ENCODE measurements at places on chromosomes 2 and 18.

DNA sequence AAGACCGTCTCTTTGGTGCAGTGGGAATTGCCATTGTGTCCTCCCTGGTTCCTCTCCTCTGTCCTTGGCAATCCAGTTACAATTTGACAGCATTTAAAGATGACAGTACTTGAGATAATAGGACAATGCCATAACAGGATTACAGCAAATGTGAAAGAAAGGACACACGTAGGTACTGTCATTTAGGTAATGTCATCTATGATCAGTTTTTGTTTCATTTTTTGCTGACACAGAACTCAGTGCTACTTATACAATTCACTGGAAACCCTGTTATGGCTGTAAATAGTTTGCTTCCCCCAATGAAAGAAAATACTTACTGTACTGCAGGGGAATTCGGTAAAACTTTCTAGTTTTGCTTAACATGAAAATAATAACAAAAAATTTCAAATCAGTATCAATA, 65.2 kb downstream of the BCL11A start:
- DNase-seq: no peak

DNA sequence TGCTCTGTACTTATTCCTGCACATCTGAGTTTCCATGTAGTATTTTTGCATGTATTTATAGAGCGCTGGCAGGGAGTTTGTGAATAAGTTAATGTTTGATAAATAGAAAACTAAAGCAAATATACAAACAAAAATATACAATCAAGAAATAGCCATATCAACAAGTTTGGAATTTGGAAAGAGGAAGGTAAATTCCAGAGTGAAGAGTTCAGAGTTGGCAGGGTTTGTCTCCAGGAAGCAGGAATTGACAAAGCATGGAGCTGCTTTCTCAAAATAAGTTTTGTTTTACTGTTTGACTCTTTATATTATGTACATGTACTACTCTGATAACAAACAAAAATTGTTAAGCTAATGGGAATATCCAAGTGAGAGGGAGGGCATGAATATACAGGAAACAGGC, 80.3 kb downstream of the SPOPL start:
- no peak for DNase-seq

DNA sequence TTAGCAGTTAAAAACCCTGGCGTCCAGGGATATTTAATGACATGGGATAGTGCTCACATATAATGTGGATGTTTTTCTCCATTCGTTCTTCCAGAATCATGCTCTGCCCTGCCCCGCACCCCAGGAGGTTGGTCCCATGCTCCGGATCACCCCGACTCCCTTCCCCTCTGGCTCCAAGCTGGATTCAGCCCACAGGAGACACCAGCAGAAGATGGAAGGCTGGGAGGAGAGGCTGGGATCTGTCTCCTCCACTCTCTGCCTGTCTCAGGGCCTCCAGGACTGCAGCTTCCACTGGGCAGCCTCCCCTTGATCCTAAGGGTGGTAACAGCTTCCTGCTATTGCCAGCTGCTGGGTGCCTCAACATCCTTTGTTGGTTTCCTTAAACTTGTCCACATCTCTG, 24.5 kb downstream of the TMEM177 start:
- no peak for DNase-seq

DNA sequence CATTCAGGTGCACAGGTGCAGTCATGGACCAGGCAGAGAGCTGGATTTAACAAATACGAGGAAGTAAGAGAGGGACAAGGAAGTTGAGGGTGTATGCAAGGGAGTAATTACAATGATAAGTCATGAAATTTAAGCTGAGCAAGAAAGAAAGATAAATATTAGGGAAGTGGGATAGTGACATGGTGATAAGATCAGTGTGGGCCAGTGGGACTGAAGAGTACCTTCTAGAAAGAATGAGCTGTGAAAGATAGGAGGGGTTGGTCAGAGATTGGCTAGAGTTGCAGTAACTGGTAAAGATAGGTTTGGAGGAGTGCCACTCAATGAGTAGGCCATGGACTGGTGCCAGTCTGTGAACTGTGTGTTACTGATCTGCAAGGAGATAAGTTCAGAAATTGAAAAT, 200.8 kb upstream of the SIX3 start:
- no peak for DNase-seq

DNA sequence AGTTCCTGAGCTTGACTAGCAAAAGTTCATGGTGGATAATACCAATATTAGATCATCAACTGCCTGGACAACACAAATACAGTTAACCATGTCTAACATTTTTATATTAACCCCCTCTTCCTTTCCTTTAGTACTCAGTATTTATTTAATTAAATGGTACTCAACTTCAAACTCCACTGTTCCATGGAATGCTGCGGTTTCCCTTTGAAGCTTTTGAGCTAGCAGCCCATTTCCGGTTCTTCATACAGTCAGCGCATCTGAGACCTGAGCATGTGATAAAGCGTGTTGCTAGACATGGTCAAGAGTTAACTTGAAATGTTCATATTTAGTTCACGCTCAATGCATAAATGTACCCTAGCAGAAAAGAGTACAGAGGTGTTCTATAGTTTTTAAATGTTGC, 278.4 kb downstream of the ALPK2 start:
- DNase-seq: no peak

DNA sequence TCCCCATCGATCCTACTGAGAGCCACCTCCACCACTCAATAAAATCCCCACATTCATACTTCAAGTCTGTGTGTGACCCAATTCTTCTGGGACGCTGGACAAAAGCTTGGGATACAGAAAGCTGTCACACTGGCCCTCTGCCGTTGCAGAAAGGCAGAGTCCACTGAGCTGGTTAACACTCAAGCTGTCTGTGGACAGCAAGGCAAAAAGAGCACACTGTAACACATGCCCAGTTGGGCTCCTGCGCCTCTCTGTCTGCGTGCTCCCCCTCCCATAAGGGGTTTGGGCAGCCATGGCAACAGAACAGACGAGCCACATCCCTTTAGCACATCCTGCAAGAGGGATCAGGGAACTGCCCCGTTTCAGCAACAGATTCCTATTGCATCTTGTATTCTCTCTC, 106.9 kb upstream of the RGPD4 start:
- no peak for DNase-seq

DNA sequence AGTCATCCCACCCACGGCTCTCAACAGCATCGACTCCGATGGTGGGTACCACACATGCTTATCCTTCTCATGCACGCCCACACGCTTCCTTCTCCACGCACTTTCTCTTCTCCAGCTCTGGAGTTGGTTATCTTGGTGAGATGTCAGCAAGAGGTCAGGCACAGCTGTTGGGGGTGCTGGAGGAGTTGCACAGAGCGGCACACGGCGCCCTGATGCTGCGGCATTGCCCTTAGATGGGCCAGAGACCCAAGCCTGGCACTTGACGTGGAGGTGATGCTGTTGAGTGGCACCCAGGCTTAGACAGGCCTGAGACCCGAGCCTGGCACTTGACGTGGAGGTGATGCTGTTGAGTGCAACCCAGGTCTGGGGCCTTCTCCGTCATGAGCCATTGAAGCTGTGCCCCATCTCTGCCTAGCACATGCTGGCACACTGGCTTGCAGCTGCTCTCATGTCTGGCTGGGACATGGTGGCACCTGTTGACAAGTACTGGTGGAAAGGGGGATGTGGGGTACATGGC, 83.2 kb downstream of the DGKD start:
- no peak for DNase-seq

DNA sequence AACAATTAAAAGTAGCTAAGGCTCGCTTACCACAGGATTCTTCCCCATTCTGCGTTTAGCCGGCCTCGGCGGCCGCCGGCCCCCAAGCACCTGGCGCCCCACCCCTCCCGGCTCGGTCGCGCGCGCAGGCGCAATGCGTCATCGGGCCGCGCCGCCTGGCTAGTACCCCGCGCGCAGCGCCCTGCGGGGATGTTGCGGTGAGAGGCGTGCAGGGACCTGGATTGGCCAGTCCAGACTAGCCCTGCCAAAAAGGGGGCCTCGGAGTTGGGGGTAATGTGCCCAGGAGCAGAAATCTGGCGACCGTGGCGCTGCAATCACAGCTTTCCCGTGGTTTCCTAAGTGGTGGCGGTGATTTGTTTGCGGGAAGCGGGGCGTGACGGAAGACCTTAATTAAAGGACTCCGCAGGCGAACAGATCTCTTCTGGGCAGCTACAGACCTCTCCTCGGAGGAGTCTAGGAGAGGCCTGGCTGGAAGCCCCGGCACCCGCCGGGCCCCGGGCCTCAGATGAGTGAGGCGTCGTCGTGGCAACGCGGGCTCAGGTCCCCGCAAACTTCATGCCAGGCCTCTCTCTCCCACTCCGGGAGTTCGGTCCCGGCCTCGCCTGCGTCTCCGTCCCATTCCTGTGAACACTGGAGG, 606 bp downstream of the TMEM237 start:
- peak; percentile 78 for DNase-seq

DNA sequence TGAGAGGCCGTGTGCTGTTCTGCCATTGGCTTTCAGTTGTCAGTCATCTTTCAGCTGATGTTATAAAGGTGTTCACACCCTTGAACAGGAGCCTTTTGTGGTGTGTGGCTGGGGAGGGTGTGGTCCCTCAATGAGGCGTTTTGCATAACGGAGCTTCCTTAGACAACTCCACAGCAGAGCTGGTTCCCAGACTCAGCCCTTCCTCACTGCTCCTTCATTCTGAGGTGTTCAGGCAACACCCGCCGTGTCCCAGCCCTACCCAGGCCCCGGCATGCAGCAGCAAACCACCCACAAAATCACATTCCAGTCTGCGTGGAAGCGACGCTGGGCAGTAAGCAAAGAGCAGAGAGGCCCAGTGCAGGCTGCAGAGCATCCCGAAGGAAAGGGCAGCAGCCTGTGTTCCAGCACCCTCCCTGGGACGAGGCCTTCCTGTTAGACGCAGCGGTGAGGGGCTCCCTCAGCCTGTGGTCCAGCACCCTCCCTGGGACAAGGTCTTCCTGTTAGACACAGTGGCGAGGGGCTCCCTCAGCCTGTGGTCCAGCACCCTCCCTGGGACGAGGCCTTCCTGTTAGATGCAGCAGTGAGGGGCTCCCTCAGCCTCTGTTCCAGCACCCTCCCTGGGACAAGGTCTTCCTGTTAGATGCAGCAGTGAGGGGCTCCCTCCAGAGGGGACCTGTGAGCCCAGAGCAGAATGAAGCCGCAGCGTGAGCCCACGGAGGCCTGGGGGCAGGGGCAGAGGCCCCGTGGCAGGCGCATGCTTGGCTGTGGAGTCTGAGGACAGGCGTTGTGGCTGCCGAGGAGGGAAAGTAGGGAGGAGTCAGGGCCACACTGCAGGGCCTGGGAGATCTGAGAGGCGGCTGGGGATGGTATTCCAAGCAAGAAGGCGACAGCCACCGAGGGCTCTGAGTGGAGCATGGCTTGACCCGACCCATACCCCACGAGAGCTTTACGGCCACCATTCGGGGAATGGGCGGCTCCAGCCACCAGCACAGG, 201.8 kb upstream of the HDAC4 start:
- DNase-seq: no peak

- no peak for DNase-seq
Measured at GRCh38 chr2:15145046-15145817, 415.9 kb downstream of the NBAS start.

GRCh38 chr2:222424276-222424728, at the start of gene SGPP2:
Gene SGPP2, plus strand, starts transcription at chr2:222424543. Its CDS starts 60 bp downstream, at chr2:222424603.
- DNase-seq: no peak

DNA sequence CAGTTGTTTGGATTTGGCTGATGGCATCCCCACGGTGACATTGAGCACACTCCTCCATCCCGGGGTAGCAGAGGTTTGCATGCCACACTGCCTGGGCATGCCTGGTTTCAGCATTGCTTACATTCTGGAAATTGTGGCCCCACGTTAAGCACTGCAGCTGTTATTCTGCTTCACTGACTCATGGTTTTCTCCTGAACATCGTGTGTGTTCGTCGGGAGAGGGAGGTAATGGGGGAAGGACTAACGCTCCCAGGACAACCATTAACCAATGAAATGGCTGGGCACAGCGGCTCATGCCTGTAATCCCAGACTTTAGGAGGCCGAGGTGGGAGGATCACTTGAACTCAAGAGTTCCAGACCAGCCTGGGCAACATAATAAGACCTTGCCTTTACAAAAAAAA, 28.2 kb upstream of the YWHAQ start:
- no peak for DNase-seq

- DNase-seq: no peak
Measured at GRCh38 chr2:12211326-12212175, 465.1 kb downstream of the LPIN1 start.

DNA sequence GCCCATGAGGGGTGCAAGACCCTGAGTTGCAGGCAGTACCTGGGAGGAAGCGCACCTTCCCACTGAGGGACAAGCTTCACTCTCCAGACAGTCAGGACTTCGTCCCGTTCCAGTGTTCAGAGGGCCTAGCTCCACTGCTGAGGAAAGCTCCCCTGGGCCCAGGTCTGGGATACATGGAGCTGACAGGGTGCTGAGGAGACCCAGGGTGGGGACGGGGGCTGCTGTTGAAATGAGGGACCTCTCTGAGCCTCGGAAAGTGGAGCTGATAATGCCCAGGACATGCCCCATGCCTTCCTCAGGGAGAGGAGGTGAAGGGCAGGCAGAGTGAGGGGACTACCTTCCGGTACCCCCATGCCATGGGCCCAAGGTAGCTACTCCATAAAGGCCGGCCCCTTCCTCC, 169.2 kb upstream of the MYCN start:
- no peak for DNase-seq

GRCh38 chr2:60827369-60827768, 54.0 kb upstream of the REL start:
- no peak for DNase-seq

DNA sequence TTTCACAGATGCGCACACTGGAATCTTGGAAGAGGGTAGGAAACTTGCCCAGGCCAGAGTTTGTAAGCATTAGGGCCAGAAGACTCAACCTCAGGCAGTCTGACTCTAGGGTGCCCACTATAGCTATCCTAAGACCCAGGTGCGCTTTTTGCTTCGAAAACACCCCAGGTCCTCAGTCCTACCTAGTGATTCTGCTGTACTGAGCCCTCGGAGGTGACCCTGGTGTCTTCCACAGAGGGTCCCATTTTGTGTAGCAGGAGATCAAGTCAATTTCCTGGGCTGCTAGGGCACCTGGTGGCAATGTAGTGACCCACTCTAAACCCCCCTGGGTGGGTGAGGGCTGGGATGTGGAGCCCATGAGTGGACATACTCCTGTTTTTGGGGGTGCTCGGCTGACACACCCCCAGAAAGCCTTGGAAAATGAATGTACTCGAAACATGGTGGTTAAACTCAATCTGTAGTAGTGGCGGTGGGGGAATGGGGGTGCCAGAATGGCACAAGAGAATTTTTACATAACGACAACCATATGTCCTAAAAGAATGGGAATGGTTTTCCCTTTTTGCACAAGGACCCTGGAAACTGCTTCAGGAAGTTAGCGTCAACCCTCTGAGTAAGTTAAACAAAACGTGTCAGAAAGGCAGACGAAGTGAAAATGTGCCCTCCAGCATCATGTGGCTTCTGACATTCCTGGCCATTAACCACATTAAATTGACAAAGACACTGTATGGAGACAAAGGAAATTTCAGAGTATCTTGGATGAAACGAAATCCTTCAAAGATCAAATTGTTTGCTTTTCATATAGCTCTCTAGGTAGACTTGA, 218.0 kb upstream of the COPS8 start:
- no peak for DNase-seq

GRCh38 chr18:46265196-46266156, 161.3 kb downstream of the HAUS1 start:
- no peak for DNase-seq

GRCh38 chr2:179305125-179305524, 40.5 kb upstream of the SESTD1 start:
- no peak for DNase-seq
